ENCODE measurements at places on chromosomes 2 and 18. TPM values are rescaled to one million over a fixed set of nuclear protein-coding genes. Genes with fewer than 3 reads are reported as not detected.

Gene PARD6G
- total RNA-seq: 0.17 TPM

Gene TRIM54
- not detected for total RNA-seq

Gene RND3
- not detected for total RNA-seq

Gene SCYGR7
- not detected for total RNA-seq

Gene CXCR4
- 139 TPM for total RNA-seq

Gene CPS1
- total RNA-seq: 1.7 TPM

Gene AFF3
- 0.22 TPM for total RNA-seq

Gene KLHL14
- total RNA-seq: not detected

Gene C2orf78
- not detected for total RNA-seq

Gene CNGA3
- not detected for total RNA-seq

Gene SLC23A3
- total RNA-seq: 1.1 TPM

Gene HAT1
- total RNA-seq: 90.8 TPM

Gene CD8B
- total RNA-seq: 0.57 TPM

Gene CCDC74B
- total RNA-seq: 3.3 TPM

Gene MOGAT1
- total RNA-seq: not detected
